Stimulated activated naive CD8-positive, alpha-beta T cell treated with anti-CD3 and anti-CD28 coated beads, Interleukin-15, Interleukin-2, amounts not matched to agents 100 U/mL and 50 U/mL, for 24 hours (primary cell): ENCODE measurements at places on chromosomes 5 and 9.

DNA sequence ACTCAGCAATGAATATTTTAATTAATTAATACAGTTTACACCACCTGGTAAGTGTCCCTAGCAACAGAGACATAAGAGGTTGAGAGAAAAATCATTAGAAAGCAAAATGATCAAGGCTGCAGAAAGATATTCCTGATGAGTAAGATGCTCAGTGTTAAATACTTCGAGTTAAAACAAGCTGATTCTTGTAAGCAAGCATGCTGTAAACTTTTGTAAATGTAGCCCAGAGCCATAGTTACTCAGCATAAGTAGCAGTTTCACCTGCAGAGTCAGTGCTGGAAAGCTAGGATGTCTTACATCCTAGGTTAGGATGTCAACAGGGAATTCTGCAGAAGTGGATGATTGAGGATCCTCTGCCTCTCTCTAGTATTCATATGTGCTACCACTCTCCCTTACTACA is 4.2 kb downstream of the PRKACG start:
- DNase-seq: no peak

- DNase-seq: no peak
These were observed 15.4 kb downstream of the SFXN1 start for GRCh38 chr5:175493726-175494125.

GRCh38 chr5:28788954-28789353 is 1750.6 kb upstream of the CDH9 start:
- no peak for DNase-seq

- no peak for DNase-seq
These were observed 500.1 kb downstream of the ENC1 start for GRCh38 chr5:74140409-74140808.

DNA sequence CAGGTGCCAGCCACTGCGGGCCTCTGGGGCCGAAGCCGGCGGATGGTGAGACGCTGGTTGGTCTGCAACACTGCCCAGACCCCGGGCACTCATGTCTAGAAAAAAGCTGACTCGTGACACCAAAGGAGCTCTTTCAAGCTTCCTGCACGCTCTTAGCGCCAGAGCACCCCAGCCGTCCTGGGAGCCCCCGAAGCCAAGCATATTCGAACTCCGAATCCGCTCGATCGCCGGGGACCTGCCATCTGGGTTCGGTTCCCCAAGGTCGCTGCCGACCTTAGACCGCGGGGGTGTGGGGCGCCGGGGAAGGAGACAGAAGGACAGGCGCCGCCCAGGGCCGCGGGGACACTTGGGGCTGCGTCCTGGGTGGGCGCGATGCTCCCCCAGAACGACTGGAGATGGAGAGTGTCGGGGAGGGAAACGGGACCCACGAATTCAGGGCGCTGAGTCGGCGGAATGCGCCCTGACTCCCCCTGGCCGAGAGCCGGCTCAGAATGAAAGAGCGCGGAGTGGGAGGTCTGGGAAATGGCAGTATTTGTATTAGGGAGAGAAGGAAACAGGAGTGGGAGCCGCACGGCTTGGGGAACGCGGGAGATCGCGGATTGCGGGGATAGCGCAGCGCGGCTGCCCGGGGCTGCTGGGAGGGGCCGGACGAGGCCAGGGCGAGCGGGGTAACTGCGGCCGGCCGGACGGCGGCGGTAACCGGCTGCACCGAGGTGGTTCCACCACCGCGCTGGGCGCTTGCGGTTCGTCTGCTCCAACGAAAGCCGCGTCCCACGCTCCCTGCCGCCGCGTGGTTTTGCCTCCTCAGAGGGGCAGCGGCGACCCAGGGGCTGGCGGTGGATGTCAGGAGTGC is 20.1 kb upstream of the MARCHF6 start:
- DNase-seq: peak; percentile 30

DNA sequence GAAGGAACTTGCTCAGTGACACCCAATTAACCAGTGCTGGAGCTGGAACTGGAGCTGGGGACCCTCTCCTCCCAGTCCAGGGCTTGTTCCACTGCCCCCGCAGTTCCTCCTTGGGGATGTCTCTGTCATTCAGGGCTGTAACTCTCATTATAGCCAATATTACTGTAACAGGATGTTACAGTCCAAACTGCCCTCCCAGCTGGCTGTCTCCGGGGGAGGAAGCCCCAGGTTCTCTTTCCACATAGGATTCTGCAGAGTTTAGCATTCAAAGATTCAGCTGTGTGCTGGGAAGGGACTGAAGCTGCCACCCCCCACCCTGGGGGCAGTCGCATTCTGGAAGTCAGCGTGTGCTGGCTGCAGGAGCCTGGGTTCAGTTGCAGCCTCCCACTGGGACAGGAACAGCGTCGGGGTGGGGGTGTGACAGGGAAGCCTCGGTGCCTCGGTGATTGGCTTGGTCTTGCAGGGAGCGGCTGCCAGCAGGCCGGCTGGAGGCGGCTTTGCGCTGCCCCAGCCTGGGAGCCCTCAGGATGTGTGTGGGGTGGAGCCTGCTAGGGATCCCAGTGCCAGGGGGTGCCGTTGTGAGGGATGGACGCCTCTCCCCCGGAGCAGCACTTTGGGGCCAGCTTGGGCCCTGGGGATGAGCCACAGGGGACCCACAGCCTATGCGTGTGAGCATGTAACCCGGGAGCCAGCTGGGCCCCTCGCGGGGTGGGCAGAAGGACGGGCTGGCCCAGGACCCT is 101.1 kb downstream of the RGS3 start:
- no peak for DNase-seq

DNA sequence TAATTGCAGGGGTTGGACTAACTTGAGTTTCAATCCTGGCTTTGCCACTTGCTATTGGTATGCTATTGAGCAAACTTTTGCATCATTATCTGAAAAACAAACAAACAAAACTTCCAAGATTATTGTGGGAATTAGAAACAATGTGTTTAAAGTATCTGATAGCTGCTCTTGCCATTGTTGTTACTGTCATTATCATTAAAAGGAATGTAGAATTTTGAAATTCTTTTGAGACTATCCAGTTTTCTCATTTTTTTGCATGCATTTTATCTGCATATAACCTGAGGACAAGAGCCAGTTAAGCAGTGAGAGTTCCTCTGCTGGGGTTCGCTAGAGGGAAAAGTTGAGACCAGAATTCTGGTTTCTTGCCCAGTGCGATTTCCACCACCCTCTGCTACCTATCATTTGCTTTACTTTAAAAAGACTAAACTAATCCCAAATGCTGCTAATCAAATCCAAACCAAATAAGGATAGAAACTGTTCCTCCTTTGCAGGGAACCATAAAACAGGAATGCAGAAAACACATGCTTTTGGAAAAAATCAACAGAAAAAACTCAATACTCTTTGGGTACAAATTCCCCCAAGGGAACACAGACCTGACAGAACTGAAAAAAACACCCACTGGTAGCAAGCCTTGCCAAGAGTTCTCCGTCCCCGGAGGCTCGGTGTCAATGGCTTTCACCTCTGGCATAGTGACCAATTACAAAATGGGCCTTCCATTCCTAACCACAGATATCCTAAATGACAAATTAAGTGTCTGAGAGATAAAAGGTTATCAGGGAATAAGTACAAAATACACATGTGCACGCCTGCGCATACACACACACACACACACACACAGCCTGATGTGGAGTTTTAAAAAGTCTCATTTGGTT is 373.7 kb downstream of the ARL15 start:
- no peak for DNase-seq

DNA sequence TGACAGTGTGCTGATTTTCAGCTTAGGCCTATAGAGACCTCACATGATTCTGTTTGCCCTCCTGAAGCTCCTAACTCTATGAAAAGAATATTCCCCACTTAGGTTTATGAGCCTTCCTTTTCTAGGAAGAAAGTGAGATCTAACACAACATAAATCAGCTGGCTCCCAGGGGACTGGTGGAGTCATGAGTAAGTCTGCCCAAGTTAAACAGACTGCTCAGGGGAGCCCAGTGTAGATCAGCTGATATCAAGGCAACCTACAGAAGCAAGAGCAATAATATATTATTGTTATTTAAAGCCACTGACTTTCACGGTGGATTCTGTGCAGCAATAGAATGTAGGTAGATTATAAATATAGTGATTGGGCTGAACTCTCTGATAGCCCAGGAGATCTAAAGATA is 1978.6 kb upstream of the CDH6 start:
- no peak for DNase-seq

DNA sequence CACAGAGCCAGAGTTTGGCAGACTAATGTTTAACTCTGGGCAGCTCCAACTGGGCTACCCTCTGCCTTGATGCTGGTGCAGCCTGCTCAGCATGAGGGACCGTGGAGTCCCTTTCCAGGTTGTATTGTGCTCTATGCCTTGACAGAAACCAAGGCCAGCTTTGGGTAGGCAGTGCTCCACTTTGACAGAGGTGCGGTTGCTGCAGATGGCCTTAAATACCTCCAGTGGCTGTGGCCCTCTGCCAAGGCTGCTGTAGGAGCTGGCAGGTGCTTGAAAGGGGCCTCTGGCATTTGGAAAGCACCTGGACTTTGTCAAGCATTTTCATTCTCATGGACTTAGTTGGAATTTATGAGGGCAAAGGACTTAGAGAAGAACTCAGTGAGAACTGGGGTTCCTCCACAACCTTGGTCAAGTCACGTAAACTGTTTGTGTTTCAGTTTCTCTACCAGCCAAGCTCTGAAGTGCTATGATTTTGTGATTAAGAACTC is 249.7 kb upstream of the ZNF462 start:
- no peak for DNase-seq

DNA sequence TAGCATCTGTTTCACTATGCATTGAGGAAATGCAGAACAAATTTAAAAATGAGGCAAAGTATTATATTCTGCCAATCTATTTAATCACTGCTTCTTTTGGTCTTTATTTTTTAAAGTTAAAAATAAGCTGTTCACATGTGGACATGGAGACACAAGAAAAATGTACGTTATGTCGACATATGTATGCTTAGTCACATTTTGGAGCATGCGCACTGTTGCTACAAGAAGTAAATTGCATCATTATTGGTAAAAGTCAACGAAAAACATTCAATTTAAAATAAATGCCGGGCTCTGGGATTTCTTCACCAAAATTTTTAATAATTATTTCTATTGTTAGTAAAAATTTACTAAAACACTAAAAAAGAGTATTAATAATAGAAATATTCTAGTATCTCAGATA is 876.3 kb upstream of the CTNND2 start:
- no peak for DNase-seq

DNA sequence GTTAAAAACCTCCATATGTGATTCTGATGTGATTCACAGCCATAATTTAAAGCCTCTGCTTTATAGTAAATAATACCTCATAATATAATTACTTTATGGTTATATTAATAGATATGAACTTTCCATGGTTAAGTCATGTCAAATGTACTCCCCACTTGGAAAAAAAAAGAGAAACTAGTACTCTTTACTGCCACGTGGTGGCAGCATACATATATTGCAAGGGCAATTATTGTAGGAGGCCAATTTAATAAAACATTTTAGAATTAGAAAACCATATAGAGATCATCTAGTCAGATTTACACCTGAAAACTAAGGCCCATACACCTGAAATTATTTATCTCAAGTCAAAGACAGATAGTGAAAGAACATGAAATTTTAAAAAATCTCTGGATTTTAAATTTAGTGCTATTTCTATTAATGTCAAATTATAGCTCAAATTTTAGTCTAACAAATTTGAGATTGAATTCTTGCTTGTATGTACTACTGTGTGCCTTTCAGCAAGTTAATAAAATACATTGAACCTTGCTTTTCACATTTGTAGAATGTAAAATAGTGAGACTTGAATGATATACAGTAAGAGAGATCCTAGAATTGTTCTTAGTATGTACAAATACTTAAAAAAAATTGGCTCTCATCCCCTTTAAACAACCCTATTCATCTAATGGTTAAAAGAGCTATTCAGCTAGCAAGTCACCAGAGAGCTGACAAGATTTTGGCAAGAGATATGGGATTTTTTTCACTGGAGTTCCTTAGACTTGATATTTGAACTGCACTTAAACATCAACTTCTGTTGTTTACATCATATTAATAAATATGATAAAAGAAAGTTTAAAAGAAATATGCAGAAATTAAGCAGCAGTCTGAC is 603.8 kb downstream of the TLE4 start:
- peak; percentile 7 for DNase-seq

DNA sequence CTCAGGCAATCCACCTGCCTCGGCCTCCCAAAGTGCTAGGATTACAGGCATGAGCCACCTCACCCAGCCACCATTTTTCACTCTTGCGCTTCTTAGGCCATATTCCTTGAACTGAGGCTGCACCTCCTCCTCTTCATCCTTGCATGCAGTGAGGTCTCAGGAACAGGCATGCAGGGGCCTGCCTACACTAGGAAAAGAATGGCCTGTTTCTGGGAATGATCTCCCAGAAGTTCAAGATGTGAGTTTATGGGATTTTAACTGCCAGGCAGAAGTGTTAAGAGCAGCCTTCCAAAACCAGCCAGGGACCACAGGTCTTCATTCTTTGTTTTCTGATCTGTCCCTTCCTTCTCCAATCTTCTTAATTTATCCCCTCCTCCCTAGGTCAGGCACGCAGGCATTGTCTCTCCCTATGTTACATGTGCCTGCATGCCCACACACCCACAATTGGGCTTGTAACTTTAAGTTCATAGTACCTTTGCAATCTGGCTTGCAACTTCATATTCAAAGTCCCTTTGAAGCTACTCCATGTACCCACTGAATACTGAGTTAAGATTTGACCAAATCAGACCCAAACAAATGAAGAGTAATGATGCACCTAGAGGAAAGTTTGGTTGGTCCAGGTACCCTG is 10.5 kb upstream of the HSPA4 start:
- no peak for DNase-seq

- no peak for DNase-seq
These were observed 42.9 kb downstream of the BNIP1 start for GRCh38 chr5:173187054-173187743.

GRCh38 chr5:173310218-173310769 is 17.9 kb downstream of the STC2 start:
- no peak for DNase-seq

DNA sequence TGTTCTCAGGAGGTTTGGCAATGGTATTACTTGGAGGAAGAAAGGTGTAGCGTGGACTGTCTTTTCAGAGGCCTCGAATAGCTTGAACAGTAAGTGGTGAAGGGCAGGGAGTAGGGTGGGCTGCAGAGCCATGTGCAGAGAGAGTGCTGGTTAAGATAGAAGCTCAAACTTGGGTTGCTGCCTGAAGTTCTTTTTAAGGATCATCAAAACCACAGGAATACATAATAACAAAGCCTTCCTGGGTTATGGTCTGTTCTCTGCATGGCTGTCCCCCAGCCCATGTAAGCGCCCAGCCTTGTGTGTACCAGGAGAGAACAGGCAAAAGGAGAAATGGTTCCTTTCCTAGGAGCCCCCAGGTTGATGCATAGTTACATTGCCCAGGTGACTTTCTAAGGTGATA is 43.9 kb downstream of the RCL1 start:
- DNase-seq: no peak

DNA sequence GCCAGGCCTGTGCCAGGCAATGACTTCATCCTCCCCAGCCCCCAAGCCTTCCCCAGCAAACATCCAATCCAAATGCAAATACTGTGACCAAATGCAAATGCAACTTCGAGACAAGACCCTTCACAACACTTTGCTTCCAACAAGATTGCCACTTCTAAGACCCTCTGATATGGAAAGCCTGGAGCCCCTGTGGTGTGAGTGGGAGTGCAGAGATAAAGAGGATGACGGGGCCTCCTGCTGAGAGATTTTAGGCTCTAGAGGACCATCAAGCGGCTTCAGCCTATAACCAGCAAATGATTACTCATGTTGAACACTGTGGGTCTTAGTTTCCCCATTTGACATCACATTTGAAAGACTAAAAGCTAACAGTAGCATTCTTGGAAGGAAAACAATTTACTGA is 46.6 kb upstream of the GABRP start:
- DNase-seq: no peak
